ENCODE measurements at places on chromosomes 7 and 10.
A peak's percentile ranks its signal among the peaks of the same experiment; 100 is the strongest.

DNA sequence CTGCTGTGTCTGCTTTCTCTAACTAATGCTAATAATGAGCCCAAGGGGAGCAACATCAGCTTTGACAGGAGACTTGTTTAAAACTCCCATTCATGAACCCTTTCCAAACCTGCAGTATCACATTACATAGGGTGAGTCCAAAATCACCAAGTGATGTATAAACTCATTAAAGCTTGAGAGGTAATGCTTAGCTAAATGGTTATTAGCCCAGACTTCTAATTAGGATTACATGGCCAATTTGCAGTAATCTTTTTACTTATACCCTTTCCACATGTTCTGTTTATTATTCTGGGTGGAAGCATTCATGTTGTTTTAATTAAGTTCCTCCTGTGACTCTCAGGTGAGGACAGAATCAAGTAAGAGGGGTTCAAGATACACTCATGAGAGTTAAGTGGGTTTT is 17.5 kb downstream of the ZNF138 start:
- DNase-seq, result no peak

GRCh38 chr10:103562383-103562782 is 68.9 kb downstream of the NEURL1 start:
- DNase-seq, result no peak

DNA sequence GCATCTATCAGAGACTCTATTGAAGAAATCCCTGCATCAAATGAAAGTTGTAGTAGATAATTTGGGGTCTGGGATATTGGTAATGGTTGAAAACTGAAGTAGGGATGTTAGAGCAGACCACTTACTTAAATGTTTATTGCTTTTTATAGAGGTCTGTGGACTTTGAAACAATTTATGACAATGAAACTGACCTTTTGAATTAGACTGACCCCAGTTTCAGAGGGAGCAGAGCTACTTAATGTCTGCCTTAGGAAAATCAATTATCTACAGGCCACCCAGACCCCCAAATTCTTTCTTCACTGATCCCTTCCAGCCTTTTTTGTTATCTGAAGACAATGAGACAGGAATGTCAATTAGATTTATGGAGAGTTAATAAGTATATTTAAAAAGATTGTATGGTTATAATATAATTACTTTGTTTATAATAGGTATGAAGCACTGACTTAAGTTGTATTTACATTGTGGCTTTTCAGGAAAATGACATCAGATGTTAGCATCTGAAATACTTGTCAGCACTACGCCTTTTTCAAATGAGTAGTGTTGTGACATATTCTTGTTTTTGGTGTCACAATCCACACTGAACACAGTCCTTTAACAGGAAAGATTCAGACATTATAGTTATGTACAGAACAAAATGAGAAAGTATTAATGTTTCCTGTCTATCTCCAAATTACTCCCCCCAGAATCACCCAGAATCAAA is 13.9 kb downstream of the MGAM2 start:
- no peak for DNase-seq

GRCh38 chr10:127921075-127921752 is 14.3 kb downstream of the PTPRE start:
- no peak for DNase-seq

DNA sequence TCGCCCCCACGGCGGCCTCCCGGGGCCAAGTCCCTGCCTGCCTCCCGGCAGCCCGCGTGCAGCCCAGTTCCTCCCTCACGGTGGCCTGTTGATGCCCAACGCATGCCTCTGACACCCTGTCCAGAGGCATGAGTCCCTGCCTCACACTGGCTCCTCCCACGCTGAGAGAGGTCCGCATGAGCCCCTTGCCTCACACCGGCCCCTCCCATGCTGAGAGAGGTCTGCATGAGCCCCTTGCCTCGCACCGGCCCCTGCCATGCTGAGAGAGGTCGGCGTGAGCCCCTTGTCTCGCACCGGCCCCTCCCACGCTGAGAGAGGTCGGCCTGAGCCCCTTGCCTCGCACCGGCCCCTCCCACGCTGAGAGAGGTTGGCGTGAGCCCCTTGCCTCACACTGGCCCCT is 59.9 kb downstream of the CCDC201 start:
- no peak for DNase-seq

GRCh38 chr10:64134676-64135075 is 613.5 kb downstream of the REEP3 start:
- no peak for DNase-seq

GRCh38 chr7:139855498-139856270 is 26.6 kb downstream of the TBXAS1 start:
- DNase-seq, result no peak

- no peak for DNase-seq
These were observed 707.5 kb downstream of the ZWINT start for GRCh38 chr10:55653531-55653930.

- no peak for DNase-seq
These were observed 27.9 kb upstream of the CDK14 start for GRCh38 chr7:90568213-90568612.

DNA sequence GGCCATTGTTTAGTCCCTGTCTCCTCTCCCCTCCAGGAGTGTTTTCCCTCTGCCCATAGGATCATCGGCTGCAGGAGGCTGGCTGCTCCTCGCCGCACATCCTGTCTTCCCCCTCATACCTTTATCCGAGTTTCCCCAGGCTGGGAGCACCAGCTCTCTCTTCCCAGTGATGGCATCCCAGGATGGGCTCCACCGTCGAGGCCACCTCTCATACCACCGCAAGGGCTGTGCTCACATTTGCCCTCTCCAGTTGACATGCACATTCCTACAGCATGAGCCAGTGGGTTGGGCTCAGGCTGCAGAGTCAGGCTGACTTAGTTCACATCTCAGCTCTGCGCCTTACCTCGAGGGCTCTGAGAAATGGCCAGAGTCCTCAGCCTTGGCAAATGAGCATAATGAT is 12.1 kb downstream of the HKDC1 start:
- no peak for DNase-seq

GRCh38 chr10:78991187-78991586 is 77.6 kb upstream of the ZMIZ1 start:
- DNase-seq, result no peak

DNA sequence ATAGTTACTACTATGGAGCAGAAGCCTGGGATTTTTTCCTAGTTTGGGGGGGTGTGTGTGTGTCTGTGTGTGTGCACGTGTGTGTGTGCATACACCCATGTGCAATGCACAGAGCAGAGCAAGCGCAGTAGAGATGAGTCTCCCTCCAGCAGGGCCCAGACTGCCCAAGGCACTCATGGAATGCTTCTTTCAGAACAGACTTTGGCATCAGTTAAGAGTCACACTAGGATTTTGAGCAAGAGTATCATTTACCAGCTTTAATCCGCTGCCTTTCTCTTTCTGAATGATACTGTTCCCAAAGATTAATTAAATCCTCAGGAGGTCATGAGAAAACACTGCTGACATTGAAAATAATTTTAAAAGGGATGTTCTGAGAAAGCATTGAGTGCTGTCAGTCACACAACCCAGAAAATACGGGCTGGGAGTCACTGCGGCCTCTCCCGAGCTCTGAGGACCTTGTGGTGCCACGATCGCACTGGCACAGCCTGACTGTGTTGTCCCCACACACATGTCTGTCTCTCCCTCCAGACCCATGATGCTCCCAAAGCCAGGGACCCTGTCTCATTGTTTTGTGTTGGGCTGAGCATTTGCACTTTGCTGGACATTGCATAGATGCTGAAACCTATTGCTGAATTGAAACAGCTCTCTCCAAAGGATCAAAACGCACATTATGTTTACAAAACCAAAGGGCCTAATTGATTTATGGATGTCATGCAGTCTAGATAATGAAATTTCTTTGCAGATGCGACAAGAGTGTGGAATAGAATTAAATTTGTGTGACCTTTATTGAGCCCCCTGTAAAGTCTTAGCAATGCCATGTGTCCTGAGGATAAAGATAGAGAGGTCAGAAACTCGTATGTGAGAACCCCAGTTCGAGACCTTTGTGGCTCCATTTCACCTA is 54.7 kb upstream of the FIGNL1 start:
- DNase-seq, result no peak

DNA sequence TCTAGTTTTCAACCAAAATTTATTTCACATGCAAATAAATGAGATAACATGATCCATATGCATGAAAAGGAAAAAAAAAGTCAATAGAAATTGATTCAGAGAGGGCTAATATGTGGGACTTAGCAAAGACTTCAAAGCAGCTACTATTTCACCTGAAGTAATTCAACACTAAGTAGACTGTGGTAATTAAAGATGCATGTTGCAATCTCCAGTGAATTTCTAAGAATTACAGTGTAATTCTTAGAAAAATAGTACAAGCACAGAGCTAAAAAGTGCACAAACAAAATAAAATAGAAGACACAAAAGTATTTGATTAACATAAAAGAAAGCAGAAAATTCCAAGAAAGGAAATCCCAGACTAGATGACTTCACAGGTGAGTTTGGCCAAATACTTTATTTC is 25.7 kb downstream of the GPR22 start:
- no peak for DNase-seq

- no peak for DNase-seq
These were observed 26.3 kb upstream of the CAPZA2 start for GRCh38 chr7:116836048-116836447.

DNA sequence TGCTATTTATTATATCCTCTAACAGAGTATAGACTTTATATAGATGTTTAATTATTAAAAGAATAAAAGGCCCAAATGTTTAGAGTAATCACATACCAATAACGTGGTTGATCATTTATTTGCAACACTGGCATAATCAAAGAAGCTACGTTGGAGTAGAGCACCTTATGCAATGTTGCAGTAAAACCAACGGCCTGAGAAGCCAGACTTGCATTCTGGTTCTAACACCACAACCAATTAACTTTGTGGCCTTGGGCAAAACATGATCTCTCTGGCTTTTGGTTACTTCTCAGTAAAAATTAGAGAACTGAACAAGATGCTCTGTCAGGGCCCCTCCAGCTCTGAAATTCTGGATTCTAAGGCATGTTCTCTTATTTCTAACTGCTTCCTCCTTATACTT is 476.2 kb downstream of the GRM8 start:
- DNase-seq, result no peak

DNA sequence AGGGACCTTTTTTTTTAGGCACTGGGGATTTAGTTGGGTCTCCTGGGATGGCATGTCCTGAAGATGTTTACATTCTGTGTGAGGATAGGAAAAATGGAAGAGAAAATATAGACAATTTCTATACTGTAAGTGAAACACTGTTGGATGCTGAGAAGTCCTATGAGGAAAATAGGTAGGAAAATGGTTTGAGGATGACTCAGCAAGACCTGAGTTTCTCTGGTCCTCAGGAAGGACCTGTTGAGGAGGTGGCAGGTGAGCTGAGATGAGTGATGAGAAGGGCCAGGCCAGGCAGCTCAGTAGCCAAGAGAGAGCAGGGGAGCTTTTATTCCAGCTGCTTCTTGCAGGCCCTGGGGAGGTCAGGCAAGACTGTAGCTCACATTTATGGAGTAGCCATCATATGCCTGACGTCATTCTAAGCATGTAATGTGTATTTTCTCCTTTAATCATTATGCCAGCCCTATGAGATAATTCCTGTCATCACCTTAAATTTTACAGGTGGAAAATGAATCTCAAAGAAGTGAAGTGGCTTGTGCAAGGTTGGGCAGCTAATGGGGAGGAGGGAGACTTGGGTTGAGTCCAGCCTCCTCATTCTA is 19.1 kb upstream of the LRRC18 start:
- DNase-seq, result no peak

GRCh38 chr10:59678884-59679301 is 30.8 kb downstream of the SLC16A9 start:
- no peak for DNase-seq

GRCh38 chr7:29563590-29564495 is at the start of gene PRR15:
Gene PRR15, plus strand, starts transcription at chr7:29563835. Its CDS starts 2,495 bp downstream, at chr7:29566330.
- DNase-seq, result no peak

- DNase-seq, result no peak
These were observed 65.6 kb downstream of the ZNF503 start for GRCh38 chr10:75335983-75336382.

DNA sequence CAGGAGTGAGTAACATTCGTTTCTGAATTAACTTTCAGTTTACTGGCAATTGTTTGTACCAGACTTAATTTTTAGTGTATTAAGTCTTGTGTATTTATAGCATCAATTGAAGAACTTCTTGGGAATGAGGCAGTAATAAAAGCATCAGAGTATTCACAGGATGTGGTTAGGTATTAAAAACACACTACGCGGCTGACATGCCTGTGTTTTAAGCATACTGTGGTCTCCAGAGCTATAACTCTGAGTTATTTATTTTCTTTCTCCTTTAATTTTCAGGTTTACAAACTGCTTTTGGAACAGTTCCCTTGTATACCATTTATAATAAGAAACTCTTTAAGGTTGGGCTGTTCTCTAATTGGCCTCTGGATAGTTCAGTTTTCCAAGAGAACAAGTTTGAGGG is 626.1 kb upstream of the NRG3 start:
- DNase-seq, result no peak

- DNase-seq, result no peak
These were observed 86.3 kb upstream of the PIK3CG start for GRCh38 chr7:106778656-106779250.

DNA sequence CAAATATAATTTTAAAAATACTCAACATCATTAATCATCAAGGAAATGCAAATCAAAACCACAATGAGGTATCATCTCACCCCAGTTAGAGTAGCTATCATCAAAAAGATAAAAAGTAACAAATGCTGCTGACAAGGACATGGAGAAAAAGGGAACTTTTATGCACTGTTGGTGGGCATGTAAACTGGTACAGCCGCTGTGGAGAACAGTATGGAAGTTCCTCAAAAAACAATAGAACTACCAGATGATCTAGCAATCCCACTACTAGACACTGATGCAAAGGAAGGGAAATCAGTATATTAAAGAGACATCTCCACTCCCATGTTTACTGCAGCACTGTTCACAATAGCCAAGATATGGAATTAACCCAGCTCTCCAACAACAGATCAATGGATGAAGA is 384.5 kb downstream of the PLXDC2 start:
- DNase-seq, result no peak

- no peak for DNase-seq
These were observed 311.8 kb upstream of the PRKCQ start for GRCh38 chr10:6891924-6892323.

DNA sequence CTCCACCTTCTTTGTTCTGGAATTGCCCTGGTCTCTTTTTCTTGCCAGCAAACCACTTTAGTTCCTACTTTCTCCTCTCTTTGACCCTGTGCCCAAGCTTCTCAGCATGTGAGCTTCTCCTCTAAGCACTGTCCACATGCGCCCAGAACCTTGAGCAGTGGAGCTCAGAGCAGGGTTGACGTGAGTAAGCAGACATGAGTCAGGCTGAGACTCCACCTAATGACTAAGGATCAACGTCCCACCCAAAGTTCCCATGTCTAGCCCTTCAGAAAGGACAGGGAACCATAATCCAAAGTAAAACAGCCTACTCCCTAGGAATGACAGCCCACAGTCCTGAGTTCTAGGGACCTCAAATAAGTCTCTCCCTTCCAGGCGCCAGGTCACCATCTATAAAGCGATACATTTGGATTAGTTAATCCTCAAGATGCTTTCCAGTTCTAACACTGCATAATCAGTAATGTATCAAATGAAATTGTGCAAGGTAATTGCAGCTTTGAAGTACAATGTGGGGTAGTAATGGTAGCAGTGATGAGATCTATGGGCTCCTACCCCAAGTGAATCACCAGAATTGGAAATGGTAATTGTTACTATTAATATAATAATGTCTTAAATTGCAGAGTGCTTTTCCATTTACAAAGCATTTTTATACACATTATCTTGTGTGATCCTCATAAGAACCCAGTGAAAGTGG is 44.5 kb downstream of the KCNMA1 start:
- peak; percentile 49 for DNase-seq

- no peak for DNase-seq
These were observed 5.0 kb downstream of the PGAM2 start for GRCh38 chr7:44060091-44060947.

- no peak for DNase-seq
These were observed 23.5 kb downstream of the TMEM72 start for GRCh38 chr10:44934416-44935200.
